ENCODE measurements at places on chromosomes 4 and X.

DNA sequence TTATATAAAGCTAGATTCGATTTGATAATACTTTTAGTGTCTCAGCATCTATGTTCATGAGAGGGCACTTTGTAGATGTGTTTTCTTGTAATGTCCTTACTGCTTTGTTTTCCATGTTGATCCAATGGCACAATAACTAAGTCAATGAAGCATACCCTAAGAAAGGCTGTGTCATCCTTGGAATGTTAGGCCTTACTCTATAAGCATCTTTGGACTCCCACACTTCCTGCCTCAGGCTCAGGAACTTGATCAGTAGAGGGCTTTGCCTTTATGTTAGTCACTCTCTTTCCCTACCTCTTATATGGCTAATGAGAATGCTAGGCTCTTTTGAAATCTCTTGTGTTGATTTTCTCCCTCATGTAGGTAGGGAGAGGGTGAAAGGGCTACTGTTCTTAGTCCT is 33.2 kb upstream of the EDA2R start:
- no peak for DNase-seq

GRCh38 chr4:127732623-127733328 is 2.6 kb downstream of the SLC25A31 start:
- DNase-seq = no peak

DNA sequence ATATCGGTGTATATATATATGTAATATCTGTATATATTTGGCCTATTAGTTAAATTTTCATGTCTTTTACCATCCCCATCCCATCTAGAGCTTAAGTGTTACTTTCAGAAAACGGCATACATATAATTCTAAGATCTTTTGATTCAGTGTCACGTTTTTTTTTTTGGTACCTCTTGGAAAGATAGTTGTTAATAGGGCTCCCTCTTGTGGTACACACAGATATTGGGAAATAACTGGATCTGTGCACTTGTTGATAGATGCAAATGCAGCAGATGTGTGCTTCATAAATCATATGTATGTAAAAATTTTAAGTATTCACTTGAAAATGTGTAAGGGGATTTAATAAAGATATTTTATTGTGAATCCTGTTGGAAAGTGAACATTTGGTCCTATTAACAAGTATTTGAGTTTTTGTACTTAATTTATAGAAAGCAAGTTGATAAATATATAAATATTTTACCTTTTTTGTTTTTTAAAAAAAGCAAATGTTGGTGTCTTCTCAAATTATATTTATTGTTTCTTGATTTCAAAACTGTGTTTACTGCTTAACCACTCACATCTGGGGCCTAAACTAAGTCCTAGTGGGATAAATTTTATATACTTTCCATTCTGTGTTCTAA is 74.7 kb downstream of the PAQR3 start:
- no peak for DNase-seq

- no peak for DNase-seq
Measured at GRCh38 chr4:142719854-142720541, 126.1 kb downstream of the INPP4B start.

GRCh38 chr4:36502350-36502749 is 220.9 kb downstream of the DTHD1 start:
- no peak for DNase-seq

Data from right atrium auricular region (tissue), 2 donors.